SJSA1 (cell line): ENCODE measurements at places on chromosomes 3 and 15.

DNA sequence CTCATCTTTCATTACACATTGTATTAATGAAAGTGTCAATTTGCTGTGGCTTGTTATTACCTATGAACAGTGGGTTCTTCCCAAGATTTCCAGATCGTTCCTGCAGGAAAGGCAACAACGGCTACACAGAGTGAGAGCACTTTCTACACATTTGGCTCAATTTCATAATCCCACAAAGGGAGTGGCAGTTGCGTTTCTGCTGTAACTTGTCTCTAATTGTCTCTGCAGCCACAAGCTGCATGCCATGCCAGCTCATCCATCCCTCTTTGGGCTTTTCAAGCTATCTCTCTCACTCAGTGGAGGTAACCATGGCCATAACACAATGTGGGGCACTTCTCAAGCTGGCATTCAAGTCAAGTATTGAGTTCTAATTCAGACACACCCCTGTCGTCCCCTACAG lies 27.7 kb upstream of the CPNE4 start:
- H3K27me3 ChIP-seq: no peaks in the 10 kb centered on the region
- H3K27ac ChIP-seq: no peak overlapping the region

GRCh38 chr3:19399836-19400235 lies 251.5 kb downstream of the KCNH8 start:
- DNase-seq: no peak
- no peaks in the 10 kb centered on the region for H3K36me3 ChIP-seq
- H3K27me3 ChIP-seq: no peaks in the 10 kb centered on the region

- H3K36me3 ChIP-seq: no peaks in the 10 kb centered on the region
- no peak overlapping the region for H3K27ac ChIP-seq
- H3K4me1 ChIP-seq: no peaks in the 10 kb centered on the region
- H3K4me3 ChIP-seq: no peak overlapping the region
- no peak for DNase-seq
- H3K27me3 ChIP-seq: no peaks in the 10 kb centered on the region; the same call in none of the 2 replicates
These were observed 114.0 kb downstream of the FAM174B start for GRCh38 chr15:92541291-92542200.

GRCh38 chr3:14439501-14440167 lies 37.2 kb downstream of the SLC6A6 start:
- H3K4me3 ChIP-seq: no peak overlapping the region
- H3K4me1 ChIP-seq: peaks cover 25% of the 10 kb centered on the region
- DNase-seq: no peak
- H3K36me3 ChIP-seq: peaks cover 42% of the 10 kb centered on the region

DNA sequence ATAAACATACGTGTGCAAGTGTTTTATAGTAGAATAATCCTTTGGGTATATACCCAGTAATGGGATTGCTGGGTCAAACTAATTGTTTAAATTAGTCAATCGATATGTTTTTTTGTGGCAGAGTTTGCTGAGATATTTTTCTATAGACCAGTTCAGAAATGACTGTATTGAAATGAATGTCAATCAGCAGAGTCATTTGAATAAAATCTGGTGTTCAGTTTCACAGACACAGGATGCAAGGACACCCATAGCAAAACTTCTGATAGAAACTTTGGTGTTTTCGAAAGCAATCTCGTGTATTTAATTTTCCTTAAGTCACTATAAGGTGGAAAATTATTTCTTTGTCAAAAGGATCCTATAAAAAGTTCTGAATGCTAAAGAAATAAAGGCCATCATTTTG lies 434.4 kb downstream of the RAP2B start:
- H3K27me3 ChIP-seq: 0 out of 2 replicates have a peak, but pooled peaks cover 3% of the 10 kb centered on the region
- peaks cover 5% of the 10 kb centered on the region for H3K4me1 ChIP-seq
- no peak overlapping the region for H3K4me3 ChIP-seq
- no peaks in the 10 kb centered on the region for H3K36me3 ChIP-seq
- no peak for DNase-seq

GRCh38 chr3:182796310-182796709 lies 3.0 kb downstream of the ATP11B start:
- DNase-seq: no peak
- H3K27ac ChIP-seq: no peak overlapping the region
- no peak overlapping the region for H3K4me3 ChIP-seq
- H3K36me3 ChIP-seq: peaks cover 9% of the 10 kb centered on the region

- DNase-seq: no peak
- peaks cover 12% of the 10 kb centered on the region for H3K4me1 ChIP-seq
- no peaks in the 10 kb centered on the region for H3K27me3 ChIP-seq
- peak overlapping the region; percentile 74 for H3K4me3 ChIP-seq
These were observed 618 bp downstream of the PARL start for GRCh38 chr3:183884097-183884426.

DNA sequence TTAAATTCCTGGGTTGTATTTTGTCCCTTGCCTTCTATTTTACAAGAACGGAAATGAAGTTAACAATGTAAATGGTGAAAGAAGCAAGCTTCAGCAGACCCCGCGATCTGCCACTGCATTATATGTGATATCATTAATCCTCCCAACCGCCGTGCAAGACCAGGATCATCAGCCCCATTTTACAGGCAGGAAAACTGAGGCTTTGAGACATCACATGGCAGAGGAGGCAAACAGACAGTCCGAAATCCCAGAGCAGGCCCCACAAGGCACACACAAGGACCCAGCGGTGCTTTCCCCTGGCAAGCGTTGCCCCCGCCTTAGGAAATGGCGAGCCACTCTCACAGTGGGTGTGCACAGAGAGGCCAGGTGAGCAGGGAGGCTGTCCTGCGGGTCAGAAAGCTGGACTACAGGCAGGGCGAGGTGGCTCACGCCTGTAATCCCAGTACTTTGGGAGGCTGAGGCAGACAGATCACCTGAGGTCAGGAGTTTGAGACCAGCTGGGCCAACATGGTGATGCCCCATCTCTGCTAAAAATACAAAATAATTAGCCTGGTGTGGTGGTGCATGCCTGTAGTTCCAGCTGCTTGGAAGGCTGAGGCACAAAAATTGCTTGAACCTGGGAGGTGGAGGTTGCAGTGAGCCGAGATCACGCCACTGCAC lies 16.2 kb downstream of the FGD5 start:
- H3K27ac ChIP-seq: no peak overlapping the region
- H3K36me3 ChIP-seq: no peaks in the 10 kb centered on the region
- peaks cover 33% of the 10 kb centered on the region for H3K27me3 ChIP-seq
- H3K4me1 ChIP-seq: no peaks in the 10 kb centered on the region
- no peak for DNase-seq

DNA sequence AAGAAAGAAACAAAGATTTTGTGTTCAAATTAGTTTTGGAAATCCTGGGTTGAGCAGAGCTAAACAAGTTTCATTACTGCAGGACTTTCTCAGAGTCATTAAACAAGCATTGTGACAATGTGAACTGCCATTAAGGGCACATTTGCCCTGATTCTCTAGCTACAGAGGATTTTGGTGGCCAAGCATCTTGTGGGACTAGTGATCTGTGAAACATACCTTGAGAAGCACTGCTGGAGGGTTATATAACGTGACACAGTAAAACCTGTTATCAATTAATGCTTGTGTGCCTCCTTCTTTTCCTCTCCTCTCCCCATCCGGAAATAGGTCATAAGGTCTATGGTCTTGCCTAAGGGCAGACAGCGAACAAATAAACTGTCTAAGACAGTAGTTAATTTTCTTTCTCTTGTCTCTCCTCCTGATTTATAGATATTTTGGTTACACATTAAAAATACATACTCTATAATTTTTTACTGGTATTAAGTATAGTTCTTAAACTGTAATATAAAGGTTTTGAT lies 167.3 kb upstream of the NANOGP8 start:
- no peaks in the 10 kb centered on the region for H3K36me3 ChIP-seq
- no peak for DNase-seq
- no peaks in the 10 kb centered on the region for H3K27me3 ChIP-seq
- H3K4me1 ChIP-seq: no peaks in the 10 kb centered on the region
- no peak overlapping the region for H3K4me3 ChIP-seq
- H3K27ac ChIP-seq: no peak overlapping the region

GRCh38 chr3:190116551-190117067 lies 4.1 kb downstream of the P3H2 start:
- no peaks in the 10 kb centered on the region for H3K27me3 ChIP-seq
- peaks cover 20% of the 10 kb centered on the region for H3K36me3 ChIP-seq
- H3K4me3 ChIP-seq: no peak overlapping the region
- no peak overlapping the region; the same call in 1 of the 2 replicates for H3K27ac ChIP-seq

GRCh38 chr3:170732660-170733245 lies 137.2 kb downstream of the RPL22L1 start:
- H3K4me3 ChIP-seq: no peak overlapping the region
- DNase-seq: no peak
- H3K4me1 ChIP-seq: peaks cover 25% of the 10 kb centered on the region
- no peak overlapping the region for H3K27ac ChIP-seq
- no peaks in the 10 kb centered on the region for H3K27me3 ChIP-seq

DNA sequence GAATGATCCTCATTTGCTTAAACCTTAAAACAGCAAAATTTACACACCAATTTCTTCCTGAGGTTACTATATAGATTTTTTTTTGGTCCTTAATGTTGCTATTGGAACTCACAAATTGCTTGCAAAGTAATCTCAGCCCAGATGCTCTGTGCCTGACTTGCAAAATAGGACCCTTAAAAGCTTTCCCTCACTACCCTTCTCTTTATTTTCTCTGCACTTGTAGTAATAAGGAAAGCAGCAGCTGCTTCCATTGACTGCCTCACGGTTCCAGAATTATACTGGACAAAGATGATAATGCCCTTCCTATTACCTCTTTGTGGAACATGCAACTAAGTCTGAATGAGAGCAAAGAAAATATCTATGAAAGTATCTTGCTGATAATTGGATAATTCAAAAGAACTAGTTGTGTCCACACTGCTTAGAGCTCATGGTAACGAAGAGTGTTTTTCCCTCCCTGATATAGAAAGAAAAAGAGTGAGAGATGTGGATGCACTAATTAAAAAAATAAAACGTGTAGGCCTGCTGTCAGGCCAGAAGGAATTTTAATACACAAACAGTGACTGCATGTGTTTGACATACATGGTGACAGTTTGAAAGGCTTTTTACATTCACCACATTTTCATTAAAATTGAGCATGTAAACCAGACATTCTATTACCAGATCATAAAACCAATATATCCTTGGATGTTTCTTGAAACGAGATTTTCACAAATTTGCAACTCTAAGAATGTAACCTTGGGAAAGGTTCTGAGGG lies 783.1 kb downstream of the GBE1 start:
- no peak overlapping the region for H3K27ac ChIP-seq
- H3K27me3 ChIP-seq: no peaks in the 10 kb centered on the region
- no peaks in the 10 kb centered on the region for H3K36me3 ChIP-seq
- H3K4me3 ChIP-seq: no peak overlapping the region
- DNase-seq: no peak

DNA sequence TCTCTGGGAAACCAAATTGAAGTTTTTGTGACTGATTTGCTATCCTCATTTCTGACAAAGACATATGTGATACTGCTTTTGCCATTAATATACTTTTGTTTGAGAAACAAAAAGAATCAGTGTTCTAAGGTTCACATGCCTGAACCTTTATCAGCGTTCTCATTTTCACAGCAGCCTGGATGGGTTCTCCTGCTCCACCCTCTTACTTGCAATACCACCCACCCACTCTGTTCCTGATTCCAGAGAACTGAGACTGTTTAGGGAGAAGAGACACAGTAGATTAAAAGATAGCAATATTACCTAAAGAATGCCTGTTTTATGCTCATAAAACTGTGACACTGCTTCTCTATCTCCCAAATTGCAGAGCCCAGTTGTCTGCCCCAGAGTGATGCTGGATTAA lies 25.8 kb upstream of the ARL6 start:
- H3K36me3 ChIP-seq: no peaks in the 10 kb centered on the region
- H3K4me3 ChIP-seq: no peak overlapping the region
- DNase-seq: no peak
- no peaks in the 10 kb centered on the region for H3K27me3 ChIP-seq

- DNase-seq: no peak
- H3K36me3 ChIP-seq: 0 out of 2 replicates have a peak, but pooled peaks cover 6% of the 10 kb centered on the region
- no peak overlapping the region for H3K4me3 ChIP-seq
- peak overlapping the region; percentile 22; the same call in 1 of the 2 replicates for H3K27ac ChIP-seq
- peaks cover 13% of the 10 kb centered on the region for H3K4me1 ChIP-seq
- H3K27me3 ChIP-seq: no peaks in the 10 kb centered on the region
These were observed 25.6 kb downstream of the GYG1 start for GRCh38 chr3:149016669-149017541.

GRCh38 chr15:25643120-25643519 lies 204.3 kb upstream of the UBE3A start:
- no peak for DNase-seq
- H3K4me1 ChIP-seq: peaks cover 36% of the 10 kb centered on the region
- no peaks in the 10 kb centered on the region for H3K36me3 ChIP-seq
- no peaks in the 10 kb centered on the region for H3K27me3 ChIP-seq
- no peak overlapping the region for H3K4me3 ChIP-seq
- no peak overlapping the region for H3K27ac ChIP-seq

DNA sequence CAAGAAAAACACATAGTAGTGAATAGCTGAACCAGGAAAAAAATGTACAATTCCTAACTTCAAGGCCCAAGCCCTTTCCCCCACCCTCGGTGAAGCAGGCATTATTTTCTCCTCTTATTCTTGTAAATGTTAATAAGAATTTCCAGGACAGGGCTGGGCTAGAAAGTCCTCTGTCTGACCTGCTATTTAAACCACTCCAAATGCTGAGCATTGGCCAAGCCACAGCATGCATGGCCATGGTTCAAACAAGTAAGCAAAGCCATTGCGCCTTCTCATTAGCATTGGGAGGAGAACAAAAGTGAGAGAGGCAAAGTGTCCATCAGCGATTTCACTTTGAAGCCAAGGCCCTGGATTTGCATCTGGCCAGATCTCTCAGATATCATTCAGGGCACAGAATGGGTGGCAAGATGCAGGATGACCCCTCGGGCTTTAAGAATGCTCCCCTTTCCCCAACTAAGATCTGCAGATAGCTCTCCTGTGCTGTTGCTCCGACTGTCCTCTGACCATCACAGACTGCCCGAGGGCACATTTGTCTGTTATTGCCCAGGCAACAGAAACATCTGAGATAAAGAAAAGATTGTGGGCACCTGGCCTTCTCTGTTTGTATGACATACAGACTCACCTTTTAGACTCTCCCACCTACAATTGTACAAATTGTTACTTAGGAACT lies 46.3 kb downstream of the CEMIP start:
- no peaks in the 10 kb centered on the region for H3K4me1 ChIP-seq
- H3K27ac ChIP-seq: no peak overlapping the region
- no peaks in the 10 kb centered on the region for H3K27me3 ChIP-seq

- H3K27ac ChIP-seq: no peak overlapping the region
- no peak overlapping the region for H3K4me3 ChIP-seq
- H3K4me1 ChIP-seq: peaks cover 40% of the 10 kb centered on the region
- H3K36me3 ChIP-seq: no peaks in the 10 kb centered on the region
These were observed 154.1 kb downstream of the TJP1 start for GRCh38 chr15:29668120-29668602.

- no peak for DNase-seq
- no peak overlapping the region for H3K27ac ChIP-seq
- H3K4me1 ChIP-seq: peaks cover 7% of the 10 kb centered on the region; the same call in 1 of the 2 replicates
- no peaks in the 10 kb centered on the region for H3K27me3 ChIP-seq
These were observed 82.6 kb upstream of the PLXND1 start for GRCh38 chr3:129689036-129689435.
